ENCODE measurements at places on chromosomes 6 and 20.
A peak's percentile ranks its signal among the peaks of the same experiment; 100 is the strongest.

DNA sequence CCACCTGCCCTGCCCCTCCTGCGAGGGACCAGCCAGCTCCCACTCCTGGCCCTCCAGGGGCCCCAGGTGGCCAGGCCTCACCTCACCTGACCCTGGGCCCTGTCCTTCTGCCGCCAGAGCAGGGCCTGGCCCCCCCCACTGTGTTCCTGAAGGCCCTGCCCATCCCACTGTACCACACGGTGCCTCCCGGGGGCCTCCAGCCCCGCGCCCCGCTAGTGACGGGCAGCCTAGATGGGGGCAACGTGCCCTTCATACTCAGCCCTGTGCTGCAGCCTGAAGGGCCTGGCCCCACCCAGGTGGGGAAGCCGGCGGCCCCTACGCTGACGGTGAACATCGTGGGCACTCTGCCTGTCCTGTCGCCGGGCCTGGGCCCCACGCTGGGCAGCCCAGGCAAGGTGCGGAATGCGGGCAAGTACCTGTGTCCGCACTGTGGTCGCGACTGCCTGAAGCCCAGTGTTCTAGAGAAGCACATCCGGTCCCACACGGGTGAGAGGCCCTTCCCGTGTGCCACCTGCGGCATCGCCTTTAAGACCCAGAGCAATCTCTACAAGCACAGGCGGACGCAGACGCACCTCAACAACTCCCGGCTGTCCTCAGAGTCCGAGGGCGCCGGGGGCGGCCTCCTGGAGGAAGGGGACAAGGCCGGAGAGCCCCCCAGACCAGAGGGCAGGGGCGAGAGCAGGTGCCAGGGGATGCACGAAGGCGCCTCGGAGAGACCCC, 27.6 kb downstream of the ZNF831 start:
- no peak for DNase-seq

DNA sequence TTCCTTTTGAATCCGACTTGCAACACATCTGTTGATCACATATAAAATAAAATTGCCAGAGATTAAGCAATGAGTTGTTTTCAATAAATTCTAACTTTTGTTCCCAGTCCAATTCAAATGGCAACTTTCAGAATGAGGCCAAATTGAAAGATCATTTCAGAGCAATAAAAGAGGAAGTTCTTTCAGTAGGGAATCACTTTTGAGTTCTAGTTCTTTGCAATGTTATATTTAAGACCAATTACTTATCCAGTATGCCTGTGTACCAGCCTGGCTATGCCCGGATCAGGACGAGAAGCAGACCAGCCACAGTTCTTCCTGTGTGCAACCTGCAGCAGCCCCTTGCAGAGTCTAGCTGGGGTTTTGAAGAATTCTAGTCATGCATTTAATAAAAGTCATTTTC, 232.5 kb downstream of the BTBD9 start:
- DNase-seq: no peak

DNA sequence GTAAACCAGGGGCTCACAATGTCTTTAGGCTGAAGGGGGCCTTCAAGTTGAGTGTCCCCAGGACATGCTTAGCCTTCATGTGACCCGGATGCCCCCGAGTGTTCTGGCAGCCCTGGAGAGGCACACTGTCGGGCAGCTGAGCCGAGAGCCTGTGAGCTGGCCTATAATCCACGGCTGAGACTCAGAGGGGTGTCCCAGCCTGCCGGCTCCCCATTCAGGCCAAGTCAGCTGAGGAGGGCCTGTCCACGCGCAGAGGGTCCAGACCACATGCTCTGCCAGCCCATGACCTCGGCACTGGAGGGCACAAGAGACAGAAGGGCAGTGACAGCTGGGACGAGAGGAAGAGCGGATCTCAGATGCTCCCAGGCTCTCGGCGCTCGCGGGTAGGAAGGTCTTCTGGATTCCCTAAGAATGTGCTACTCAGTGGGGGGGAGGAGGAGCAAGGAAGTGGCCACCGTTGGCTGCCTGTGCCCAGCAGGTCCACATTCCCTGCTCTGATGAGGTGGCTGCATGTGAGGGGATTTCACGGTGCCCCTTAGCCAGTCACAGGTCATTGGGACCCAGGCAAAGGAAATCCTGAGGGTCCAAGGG, 224.7 kb downstream of the NRN1 start:
- no peak for DNase-seq

DNA sequence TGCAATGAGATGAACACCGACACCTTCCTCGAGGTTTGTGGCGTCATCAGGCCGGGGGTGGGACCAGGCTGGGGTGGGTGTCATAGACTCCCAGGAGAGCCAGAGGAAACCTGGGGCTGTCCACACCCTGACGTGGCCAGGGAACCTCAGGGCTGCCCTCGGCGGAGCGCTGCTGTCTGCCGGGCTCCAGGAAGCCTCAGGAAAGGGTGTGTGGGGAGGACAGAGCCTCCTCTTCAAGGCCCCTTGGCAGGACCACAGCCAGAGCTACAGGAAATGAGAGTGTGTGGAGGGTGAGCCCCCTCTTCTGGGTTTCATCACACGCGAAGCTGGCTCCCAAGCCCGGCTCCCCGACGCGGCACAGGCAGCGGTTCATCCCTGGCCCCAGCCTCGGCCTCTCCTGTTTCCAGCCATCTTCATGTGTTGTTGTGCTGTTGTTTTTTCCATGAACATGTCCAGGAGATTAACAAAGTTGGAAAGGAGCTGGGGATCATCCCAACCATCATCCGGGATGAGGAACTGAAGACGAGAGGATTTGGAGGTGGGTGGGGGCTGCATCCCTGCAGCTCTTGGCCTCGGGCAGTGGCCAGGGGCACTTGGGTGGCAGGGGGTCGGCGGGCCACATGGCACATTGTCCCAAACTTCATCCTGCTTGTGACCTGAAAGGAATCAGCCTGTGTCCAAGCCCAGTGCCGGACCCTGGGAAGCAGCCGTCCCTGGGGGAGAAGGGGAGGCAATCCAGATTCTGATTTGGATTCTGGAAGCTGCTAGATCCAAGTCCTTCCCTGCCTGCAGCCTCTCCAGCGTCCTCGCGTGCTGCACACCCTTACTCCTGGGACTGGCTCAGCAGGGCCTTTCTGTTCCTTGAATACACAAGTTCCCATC, 6.4 kb downstream of the NPEPL1 start:
- DNase-seq: peak; percentile 79

GRCh38 chr6:126698732-126699240, 358.9 kb downstream of the CENPW start:
- no peak for DNase-seq

DNA sequence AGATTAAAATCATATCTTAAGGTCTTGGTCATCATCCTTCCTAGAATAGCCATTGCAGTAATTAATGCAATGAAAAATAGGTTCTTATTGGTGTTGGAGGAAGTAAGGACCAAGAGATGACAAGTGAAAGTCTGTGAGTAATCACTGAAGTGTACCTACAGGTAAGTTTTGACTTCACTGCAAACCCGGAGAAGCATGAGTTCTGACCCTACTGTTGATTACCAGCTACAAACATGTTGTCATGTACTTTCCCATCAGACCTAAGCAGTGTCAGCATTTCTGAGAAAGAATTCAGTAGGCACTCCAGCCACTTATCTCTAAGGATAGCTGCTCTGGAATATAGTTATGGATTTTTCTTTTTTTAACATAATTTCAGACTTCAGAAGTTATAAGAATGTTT, 280.9 kb downstream of the ZFAND3 start:
- no peak for DNase-seq

- no peak for DNase-seq
Observed at GRCh38 chr20:2144850-2145249, 43.2 kb downstream of the STK35 start.

DNA sequence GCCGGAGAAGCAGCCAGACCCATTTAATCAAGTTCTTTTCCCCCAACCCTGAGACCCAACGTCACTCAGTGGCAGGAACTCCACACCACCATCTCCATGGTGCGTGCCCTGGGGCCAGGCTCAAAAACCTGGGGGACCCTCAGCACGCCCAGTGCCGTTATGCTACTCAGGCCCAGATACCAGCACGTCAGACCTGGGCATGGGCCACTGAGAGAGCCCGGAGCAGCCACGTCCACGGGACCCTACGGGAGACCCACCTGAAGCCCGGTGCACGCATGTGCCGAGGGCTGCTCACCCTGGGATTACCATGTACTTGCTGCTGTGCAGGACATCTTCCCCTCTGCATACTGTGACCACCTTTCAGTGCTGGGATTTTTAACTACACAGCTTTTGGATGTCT, 13.8 kb downstream of the SLC2A4RG start:
- DNase-seq: no peak

DNA sequence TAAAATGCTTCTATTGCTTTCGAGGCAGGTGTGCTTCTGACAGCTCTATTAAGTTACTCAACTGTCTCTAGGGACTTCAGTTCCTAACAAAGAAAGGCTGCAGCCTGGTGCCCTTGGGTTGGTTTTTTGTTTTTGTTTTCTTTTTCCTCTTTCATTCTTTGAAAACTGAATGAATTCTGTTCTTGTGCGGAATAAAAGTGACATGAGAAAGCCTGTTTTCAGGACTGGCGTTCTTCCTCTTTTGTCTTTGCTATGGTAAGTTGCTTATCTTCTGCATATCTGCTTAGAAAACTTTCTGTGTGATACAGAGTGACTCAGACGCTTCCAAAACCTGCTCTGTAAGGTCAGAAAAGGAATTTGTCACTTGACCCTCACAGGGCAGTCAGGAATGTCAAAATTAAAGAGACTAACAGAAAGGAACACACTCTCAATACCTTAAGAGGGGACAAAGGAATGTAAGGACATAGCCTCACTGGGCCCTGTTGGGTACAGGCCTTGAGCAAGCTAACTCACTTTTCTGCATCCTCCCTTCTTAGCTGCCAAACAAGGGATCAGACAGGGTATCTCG, 56.2 kb upstream of the NHSL1 start:
- no peak for DNase-seq

DNA sequence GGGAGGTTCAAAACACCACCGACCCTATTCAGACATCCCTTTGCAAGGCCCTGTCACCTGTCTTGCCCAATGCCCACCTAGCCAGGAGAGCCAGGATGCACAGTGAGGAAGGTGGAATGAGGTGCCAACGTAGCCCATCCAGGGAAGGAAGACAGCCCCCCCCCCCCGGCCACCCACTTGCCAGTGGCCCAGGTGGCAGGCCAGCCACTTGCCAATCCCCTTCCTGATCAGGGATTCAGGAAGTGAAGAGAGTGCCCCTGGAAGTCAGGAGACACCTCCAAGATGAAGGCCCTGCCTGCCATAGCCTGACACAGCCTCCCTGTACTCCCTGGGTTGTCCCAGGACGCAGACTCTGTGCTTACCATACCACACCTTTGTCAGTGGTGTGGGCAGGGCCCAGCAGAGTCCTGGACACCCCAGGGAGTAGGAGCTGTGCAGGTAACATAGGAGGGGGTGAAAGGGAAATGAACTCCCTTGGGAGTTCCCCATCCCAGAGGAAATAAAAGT, 54.7 kb downstream of the MRPL14 start:
- no peak for DNase-seq

All from chondrocyte (in vitro differentiated cells).